Placental pericyte (primary cell): ENCODE measurements at places on chromosomes 5 and 9. TPM values are rescaled to one million over a fixed set of nuclear protein-coding genes. Genes with fewer than 3 reads are reported as not detected.

The TLX3 gene
- total RNA-seq, result not detected in 2 replicates

The ANGPTL2 gene
- total RNA-seq, result 21.2 and 71.6 TPM in 2 replicates

The C9orf85 gene
- total RNA-seq, result 9.3 and 14.2 TPM in 2 replicates

The PCDHA9 gene
- total RNA-seq, result under 0.01 TPM in 2 replicates

The NDUFS6 gene
- total RNA-seq, result 14.2 and 21.2 TPM in 2 replicates

The HSD17B3 gene
- not detected in 2 replicates for total RNA-seq

The YTHDC2 gene
- 17.3 and 28.3 TPM in 2 replicates for total RNA-seq

The FAM221B gene
- not detected in 2 replicates for total RNA-seq
